ENCODE measurements at places on chromosomes 5 and 9. TPM values are rescaled to one million over a fixed set of nuclear protein-coding genes. Genes with fewer than 3 reads are reported as not detected.

GRCh38 chr5:117667105-117667504, 1092.5 kb upstream of the SEMA6A start:
- H3K4me3 ChIP-seq, result no peak overlapping the region
- no peaks in the 10 kb centered on the region for H3K36me3 ChIP-seq
- no peaks in the 10 kb centered on the region for H3K4me1 ChIP-seq
- no peaks in the 10 kb centered on the region for H3K27me3 ChIP-seq

DNA sequence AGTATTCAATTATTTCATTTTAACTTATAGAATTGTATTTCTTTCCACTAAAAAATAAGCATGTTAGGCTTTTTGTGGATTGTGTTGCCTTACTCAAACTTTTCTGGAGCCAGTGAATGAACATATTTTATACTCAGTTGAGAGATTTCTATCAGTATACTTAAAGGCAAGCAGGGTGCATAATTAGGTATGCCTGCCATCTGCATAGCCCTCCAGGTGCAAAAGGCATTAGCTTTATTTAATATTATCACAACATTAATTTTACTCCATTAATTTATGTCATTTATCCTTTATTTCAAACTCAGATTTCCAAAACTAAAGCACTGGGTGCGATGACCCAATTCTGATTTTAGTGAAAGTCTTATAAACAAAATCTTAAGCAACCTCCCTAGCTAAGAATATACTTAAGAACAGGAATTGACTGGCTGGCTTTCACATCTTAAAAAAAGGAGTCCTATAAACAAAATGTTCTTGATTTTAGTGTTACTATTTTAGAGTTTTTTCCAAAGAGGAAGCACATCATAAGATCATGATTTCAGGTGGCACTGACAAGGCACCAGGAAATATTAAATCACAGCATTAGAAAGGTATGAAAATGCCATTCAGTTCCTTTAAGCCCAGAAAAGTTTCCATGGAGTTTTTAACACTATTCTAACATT, 178.4 kb downstream of the MPDZ start:
- no peaks in the 10 kb centered on the region for H3K27me3 ChIP-seq
- H3K4me3 ChIP-seq, result no peak overlapping the region
- H3K27ac ChIP-seq, result no peak overlapping the region
- no peak for DNase-seq
- no peaks in the 10 kb centered on the region for H3K36me3 ChIP-seq

GRCh38 chr5:122262103-122262502, 49.9 kb upstream of the SNCAIP start:
- no peak overlapping the region for H3K4me3 ChIP-seq
- no peaks in the 10 kb centered on the region for H3K27me3 ChIP-seq
- DNase-seq, result no peak
- no peaks in the 10 kb centered on the region for H3K36me3 ChIP-seq

DNA sequence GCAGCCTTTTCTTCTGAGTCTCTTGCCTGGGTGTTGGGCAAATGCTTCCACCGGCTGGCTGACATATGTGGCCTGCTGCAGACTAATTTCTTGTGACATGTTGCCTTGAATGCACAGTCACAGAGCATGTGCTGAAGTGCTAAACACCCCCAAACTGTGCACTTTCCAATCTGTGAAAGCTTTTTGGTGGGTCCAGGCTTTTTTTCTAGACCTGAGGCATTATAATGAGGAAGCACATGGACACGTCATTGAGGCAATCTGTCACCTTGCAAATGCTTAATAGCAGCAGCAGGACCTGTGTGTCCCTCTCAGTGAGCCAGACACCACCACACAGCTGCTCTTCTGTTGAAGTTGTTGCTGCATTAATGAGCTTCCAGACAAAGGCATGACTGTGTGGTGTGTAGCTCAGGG, 274.7 kb downstream of the ELAVL2 start:
- no peak overlapping the region for H3K27ac ChIP-seq
- no peak for DNase-seq
- no peaks in the 10 kb centered on the region for H3K36me3 ChIP-seq
- no peaks in the 10 kb centered on the region for H3K4me1 ChIP-seq

GRCh38 chr9:72526901-72527800, 5.7 kb downstream of the TMC1 start:
- peak overlapping the region; percentile 68 for H3K27ac ChIP-seq
- H3K4me1 ChIP-seq, result peaks cover 6% of the 10 kb centered on the region

DNA sequence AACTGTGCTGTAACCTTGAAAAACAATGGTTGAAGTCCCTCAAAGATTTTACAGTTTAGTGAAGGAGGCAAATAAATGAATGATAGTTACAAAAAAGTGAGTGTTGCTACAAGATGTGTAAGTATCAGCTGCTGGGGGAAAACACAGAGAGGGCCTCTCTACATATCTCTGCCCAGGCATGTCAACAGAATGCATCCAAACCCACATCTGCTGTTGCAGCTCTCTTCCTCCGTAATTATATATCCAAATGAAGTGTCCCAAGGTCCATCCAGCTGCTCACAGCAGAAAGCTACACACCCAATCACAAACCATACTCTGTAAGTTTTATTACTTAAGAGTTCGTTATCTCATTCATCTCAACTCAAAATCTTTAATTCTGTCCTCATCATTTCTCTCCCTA, 584.6 kb downstream of the ANXA1 start:
- H3K27ac ChIP-seq, result no peak overlapping the region
- no peak for DNase-seq
- H3K4me1 ChIP-seq, result no peaks in the 10 kb centered on the region
- no peak overlapping the region for H3K4me3 ChIP-seq
- H3K36me3 ChIP-seq, result no peaks in the 10 kb centered on the region

GRCh38 chr5:134003817-134004625, 754 bp downstream of the VDAC1 start:
- no peaks in the 10 kb centered on the region for H3K27me3 ChIP-seq
- H3K27ac ChIP-seq, result peak overlapping the region; percentile 100
- no peaks in the 10 kb centered on the region for H3K36me3 ChIP-seq
- peaks cover 16% of the 10 kb centered on the region for H3K4me1 ChIP-seq

GRCh38 chr9:28163619-28164018, 590.3 kb upstream of the C9orf72 start:
- DNase-seq, result no peak
- no peaks in the 10 kb centered on the region for H3K36me3 ChIP-seq
- no peaks in the 10 kb centered on the region for H3K4me1 ChIP-seq
- no peak overlapping the region for H3K4me3 ChIP-seq
- H3K27ac ChIP-seq, result no peak overlapping the region

- H3K4me3 ChIP-seq, result no peak within 1 kb of the TSS
- no peak within 1 kb of the TSS for H3K27ac ChIP-seq
- H3K27me3 ChIP-seq, result no peaks in the 10 kb centered on the region
- H3K36me3 ChIP-seq, result no peaks in the 10 kb centered on the region
- H3K4me1 ChIP-seq, result no peaks in the 10 kb centered on the region
Measured at GRCh38 chr9:128149001-128149701, at the start of gene LCN2. Gene LCN2, plus strand, starts transcription at chr9:128149453. Its CDS starts 73 bp downstream, at chr9:128149526.

GRCh38 chr5:131305138-131305689, 41.4 kb downstream of the CDC42SE2 start:
- H3K27ac ChIP-seq, result no peak overlapping the region
- no peaks in the 10 kb centered on the region for H3K4me1 ChIP-seq
- no peak for DNase-seq
- H3K27me3 ChIP-seq, result no peaks in the 10 kb centered on the region

DNA sequence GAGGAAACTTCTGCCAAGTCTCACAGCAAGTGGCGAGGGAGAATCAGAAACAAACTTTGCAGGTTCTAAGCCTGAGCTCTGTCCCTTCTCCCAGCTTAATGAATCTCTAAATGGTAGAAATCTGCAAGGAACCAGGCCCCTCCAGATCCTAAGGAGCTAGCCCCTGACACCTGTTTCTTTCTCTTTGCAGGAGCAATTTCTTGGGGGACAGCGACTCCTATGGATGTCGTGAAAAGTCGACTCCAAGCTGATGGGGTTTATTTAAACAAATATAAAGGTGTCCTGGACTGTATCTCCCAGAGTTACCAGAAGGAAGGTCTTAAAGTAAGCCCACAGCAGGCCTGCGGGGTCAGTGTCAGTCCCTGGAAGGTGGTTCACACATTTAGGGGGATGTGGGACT, 21.8 kb downstream of the IL9 start:
- H3K4me1 ChIP-seq, result no peaks in the 10 kb centered on the region
- H3K27ac ChIP-seq, result no peak overlapping the region
- DNase-seq, result no peak
- no peaks in the 10 kb centered on the region for H3K27me3 ChIP-seq
- no peaks in the 10 kb centered on the region for H3K36me3 ChIP-seq

ST8SIA4 gene
- 0.95 TPM for total RNA-seq

PRLR gene
- 8.1 TPM for total RNA-seq

ZDHHC11B gene
- 4.1 TPM for total RNA-seq

CARD9 gene
- total RNA-seq, result 1.3 TPM

CCL28 gene
- total RNA-seq, result 1.6 TPM

Data from ovary (tissue), 10 donors.